Hematopoietic multipotent progenitor cell (in vitro differentiated cells): ENCODE measurements at places on chromosomes 7 and 10.
A peak's percentile ranks its signal among the peaks of the same experiment; 100 is the strongest.

GRCh38 chr7:6167004-6167551 lies 105.3 kb downstream of the CYTH3 start:
- no peak for DNase-seq

DNA sequence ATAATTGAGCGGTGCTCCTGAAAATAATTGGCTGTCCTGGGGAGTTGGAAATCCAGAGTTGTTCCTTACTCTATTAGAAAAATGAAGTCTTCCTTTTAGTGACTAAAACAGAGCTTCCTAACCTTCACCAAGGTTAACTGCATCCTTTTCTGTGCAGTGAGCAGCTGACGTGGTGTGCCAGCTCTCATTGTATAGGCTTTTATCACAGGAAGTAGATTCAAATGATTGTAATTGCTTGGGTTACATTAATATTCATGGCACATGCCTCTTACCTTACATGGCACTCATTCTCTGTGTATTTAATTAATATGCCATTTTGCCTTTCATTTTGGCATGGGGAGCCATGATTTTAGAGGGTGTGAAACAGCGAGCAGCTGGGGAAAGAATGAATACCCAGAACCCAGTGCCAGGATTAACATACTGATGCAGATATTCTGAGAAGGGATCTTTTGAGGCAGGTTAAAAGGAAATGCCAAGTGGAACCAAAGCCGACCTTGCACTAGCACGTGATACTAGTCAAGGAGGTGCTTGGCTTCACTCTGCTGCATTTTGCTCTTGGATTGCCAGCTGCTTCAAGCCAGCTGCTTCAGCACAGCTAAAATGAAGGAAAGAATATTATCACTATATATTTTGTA lies 115.3 kb downstream of the ST7 start:
- no peak for DNase-seq

GRCh38 chr7:63043657-63044543 lies 954.7 kb upstream of the ZNF722 start:
- no peak for DNase-seq

DNA sequence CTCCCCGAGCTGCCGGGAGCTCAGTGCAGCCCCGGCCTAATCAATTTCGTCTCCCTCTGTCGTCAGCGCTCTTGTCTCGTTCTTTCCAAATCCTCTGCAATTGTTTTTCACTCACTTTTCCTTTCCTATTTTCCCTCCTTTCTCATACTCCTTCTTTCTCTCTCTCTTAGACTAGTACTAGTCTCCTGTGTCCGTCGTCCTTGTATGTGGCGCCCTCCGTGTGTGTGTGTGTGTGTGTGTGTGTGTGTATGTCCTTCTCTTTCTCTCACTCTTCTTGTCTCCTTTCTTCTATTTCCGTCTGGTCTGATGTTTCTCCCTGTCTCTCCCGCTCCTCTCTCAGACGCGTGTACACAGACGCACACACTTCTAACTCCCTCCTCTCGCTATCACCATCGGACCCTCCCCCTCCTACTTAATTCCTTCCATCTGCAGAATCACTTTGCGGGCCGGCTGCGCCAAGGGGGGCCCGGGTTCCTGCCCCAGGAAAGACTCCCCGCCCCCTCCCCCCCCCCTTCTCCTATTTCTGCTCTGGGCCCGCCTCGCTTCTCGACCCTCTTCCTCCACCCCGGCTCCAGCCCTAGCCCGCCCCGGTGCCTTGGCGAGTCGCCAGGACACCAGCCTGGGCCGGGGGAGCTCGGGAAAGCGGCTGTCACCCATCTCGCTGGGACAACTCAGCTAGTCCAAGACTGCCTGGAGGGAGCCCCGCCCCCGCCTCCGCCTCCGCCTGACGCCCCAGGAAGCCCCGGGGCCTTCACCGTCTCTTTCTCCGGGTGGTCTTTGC lies 743 bp upstream of the ZCCHC24 start:
- no peak for DNase-seq

GRCh38 chr7:11786186-11786585 lies 45.8 kb downstream of the THSD7A start:
- DNase-seq: no peak

- no peak for DNase-seq
These were observed 83.4 kb downstream of the EZH2 start for GRCh38 chr7:148800677-148801076.

GRCh38 chr7:22551768-22552513 lies 52.0 kb upstream of the STEAP1B start:
- DNase-seq: no peak

GRCh38 chr10:70668454-70668970 lies 3.8 kb upstream of the ADAMTS14 start:
- DNase-seq: no peak

- DNase-seq: no peak
These were observed 20.9 kb upstream of the PPIA start for GRCh38 chr7:44775383-44776107.

GRCh38 chr10:130027716-130028464 lies 63.8 kb upstream of the EBF3 start:
- DNase-seq: no peak

- DNase-seq: no peak
These were observed 64.5 kb upstream of the ANKRD1 start for GRCh38 chr10:90985321-90985933.

DNA sequence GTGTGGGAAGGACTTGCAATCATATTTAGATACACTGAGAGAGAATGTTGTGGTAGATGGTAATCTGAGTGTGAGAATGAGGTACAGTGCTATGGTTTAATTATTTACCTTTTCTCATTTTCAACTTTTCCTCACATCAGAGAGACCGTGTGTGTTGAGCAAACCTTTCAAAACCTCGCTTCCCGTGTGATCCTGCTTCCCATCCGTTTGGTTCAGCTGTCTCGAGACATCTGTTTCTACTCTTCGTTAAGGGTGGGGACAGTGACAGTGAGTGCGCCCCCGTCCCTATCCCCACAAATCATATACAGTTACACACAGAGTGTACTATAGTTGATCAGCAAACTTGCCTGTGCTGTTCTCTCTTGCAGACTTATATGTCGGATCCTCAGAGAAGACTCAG lies 33.0 kb upstream of the NOBOX start:
- no peak for DNase-seq

GRCh38 chr7:158494643-158495042 lies 93.0 kb downstream of the PTPRN2 start:
- DNase-seq: no peak

DNA sequence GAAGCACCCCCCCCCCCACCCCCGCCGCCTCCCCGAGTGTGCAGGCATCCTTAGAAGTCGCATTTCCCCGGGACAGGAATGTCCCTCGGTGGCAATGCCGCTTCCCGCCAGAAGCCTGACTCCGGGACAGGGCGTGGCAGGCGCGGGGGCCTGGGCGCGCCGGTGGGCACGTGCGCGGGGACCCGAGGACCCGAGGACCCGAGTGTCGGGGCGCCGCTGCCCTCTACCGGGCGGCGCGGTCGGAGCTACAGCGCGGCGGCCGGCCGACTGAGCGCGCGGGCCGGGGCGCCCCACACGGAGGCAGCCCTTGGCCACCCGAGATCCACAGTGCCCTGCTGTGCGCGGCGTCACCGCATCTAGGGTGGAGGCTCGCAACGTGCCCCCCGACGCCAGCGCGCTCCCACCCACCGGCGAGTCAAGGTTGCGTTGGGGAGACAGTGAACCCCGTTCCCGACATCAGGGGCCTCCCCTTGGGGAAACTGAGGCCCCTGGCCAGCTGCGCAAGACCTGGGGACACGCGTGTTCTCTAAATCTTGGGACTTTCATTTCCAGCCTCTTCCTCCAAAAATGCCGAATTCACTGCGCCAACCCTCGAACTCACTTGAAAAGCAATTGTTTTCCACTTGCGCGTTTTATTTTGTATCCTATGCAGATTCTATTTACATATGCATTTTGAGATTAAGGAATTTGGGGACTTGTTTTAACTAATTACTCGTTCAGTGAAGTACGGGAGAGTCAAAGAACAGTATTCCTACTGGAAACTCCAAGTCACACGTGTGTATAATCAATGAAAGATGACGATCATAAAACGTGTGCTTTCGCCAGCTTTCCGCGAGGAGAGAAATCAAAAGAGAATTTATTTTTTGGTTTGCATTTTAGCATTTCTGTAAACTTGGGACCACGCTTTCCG lies 3.1 kb upstream of the CUX1 start:
- DNase-seq: peak; percentile 70

- no peak for DNase-seq
These were observed 544.1 kb downstream of the AUTS2 start for GRCh38 chr7:70142247-70142932.

GRCh38 chr7:25167262-25167843 lies 42.3 kb upstream of the CYCS start:
- DNase-seq: no peak

DNA sequence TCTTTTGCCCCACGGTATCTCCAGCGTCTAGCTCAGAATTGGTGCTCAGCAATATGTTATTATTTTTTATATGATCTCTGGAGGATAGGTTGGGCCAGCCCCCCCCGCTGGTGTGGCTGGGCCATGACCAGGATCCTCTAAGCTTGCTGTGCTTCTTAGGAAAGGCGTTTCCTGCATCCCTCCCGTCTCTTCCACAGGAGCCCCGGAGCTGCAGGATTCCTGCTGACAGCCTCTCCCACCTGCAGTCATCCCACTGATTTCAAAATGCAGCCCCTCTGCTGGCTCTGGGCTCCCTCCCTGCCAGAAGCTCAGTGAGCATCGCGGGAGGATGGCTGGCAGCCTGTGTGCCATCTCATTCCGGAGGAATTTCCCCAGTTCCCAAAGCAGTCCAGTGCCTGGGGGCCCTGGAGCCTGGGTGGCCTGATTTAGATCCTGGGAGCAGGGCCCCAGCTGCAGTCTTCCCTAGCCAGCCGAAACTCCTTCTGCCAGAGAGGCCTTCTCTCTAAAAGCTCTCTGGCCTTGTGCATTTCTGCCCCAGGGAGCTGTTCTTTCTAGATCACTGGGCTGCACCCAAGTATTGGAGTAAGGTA lies 21.8 kb upstream of the GOLGA7B start:
- DNase-seq: no peak

GRCh38 chr7:155338632-155339320 lies 41.1 kb downstream of the INSIG1 start:
- no peak for DNase-seq

- DNase-seq: no peak
These were observed 35.5 kb upstream of the WASL start for GRCh38 chr7:123784263-123784662.

DNA sequence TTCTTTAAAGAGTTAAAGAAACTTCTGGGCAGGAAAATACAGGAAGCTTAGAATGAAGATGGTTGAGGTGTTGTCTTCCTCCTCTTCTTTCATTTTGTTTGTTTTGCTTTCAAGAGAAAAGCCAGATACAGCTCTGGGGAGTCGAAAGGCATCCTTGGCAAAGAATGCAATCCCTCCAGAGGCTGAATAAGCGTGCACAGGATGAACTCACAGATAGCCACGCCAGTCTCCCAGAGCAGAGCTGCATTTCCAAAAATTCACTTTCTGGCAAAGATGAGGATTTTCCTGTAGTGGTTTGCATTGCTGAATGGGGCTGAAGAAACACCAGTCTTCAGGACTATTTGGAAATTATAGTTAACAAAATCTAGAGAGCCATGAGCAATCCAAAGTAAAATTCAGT lies 336.4 kb downstream of the NRG3 start:
- DNase-seq: no peak

DNA sequence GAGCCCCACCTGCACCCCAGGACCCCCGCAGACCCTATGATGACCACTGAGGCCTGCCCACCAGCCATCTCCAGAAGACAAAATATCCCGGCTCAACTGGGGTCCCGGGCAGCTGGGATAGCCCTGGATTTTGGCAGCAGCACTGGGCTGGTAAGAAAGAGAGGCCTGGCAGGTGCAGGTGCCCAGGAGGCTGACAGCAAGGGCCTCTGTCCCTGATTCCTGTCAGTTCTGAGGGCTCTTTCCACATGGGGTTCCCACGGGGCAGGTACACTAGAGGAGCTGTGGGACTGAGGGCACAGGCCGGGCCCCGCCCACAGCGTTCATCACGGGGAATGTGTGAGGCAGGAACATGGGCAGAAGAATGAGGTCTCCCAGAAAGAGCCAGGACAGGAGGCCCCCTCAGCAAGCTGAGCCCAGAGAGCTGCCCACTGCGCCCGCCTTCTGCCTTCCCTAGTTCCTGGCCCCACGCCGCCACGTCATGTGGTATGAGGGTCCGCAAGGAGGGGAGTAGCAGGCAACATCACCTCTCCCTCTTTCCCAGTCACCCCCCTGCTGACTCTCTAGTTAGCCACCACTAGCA lies 12.8 kb upstream of the NDST2 start:
- DNase-seq: no peak

DNA sequence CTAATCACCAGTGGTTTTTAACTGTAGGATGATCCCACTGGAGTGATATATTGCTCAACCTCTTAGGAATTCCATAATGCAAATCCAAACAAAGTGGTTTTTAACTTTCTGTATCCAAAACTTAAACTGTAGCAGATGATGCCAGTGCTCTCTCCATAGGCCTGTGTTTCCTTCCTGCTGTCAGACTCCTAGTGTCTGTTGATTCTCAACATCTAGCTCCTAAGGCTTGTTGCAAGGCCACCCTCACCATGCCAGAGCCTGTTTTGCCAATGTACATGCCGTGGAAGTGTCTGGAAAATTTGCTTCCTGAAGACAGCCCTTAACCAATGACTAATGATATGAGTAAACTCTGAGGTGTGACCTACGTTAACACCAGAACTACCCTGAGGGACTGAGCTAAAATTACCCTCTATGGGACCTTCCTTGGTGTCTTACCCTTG lies 39.3 kb downstream of the C1GALT1 start:
- no peak for DNase-seq

DNA sequence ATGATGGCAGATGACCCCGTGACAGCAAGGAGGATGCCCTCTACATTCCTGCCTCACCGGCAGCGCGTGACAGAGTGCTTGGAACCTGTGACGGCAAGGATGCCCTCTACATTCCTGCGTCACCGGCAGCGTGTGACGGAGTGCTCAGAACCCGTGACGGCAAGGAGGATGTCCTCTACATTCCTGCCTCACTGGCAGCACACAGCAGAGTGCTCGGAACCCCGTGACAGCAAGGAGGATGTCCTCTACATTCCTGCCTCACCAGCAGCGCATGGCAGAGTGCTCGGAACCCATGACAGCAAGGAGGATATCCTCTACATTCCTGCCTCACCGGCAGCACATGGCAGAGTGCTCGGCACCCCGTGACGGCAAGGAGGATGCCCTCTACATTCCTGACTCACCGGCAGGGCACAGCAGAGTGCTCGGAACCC lies 231.0 kb downstream of the DIP2C start:
- DNase-seq: no peak

GRCh38 chr7:2523941-2524807 lies 4.6 kb downstream of the LFNG start:
- DNase-seq: peak; percentile 51

GRCh38 chr7:130201796-130202195 lies 3.4 kb downstream of the TMEM209 start:
- no peak for DNase-seq

DNA sequence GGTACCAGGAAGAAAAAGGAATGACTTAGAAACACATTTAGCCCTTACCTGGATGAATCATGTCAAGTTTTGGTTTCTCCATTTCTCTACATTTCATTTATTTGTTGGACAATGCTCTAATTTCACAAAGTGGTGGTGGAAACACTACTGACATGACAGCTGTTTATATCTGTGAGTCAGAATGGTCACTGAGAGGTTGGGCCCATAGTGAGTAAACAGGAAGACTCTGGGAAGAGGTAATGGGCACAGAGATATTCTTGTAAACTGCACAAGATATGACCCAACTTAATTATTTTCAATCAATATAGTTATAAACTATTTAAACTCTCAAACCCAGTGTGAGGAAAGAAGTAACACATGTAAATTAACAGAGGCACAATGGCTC lies 176.3 kb upstream of the MEOX2 start:
- DNase-seq: no peak

- no peak for DNase-seq
These were observed 119.5 kb downstream of the BAMBI start for GRCh38 chr10:28796606-28797512.

- DNase-seq: no peak
These were observed 273.1 kb downstream of the PHTF2 start for GRCh38 chr7:78071491-78072200.
